H1 (cell line): ENCODE measurements at places on chromosomes 6 and 20.

DNA sequence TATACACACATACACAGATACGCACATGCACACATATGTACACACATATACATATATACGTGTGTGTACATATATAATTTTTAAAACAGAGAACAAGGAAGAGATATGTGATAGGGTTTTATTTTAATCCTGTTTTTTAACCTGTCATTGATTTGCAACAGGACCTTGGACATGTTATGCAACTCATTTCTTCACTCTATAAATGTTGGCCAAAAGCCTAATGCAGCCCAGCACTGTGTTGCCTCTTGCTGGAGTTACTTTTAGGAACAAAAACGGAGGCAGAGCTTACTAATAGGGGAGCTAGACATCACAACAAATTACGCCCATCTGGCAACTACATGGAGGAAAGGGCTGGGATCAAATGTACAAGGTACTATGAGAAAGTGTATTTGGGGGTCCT lies 179.9 kb upstream of the TAB2 start:
- H3K36me3 ChIP-seq: no peaks in the 10 kb centered on the region; the same call in 1 of the 2 replicates
- no peaks in the 10 kb centered on the region for H3K27me3 ChIP-seq
- no peaks in the 10 kb centered on the region for H3K4me1 ChIP-seq
- no peak overlapping the region for H3K4me3 ChIP-seq
- H3K27ac ChIP-seq: no peak overlapping the region
- no peak for DNase-seq

DNA sequence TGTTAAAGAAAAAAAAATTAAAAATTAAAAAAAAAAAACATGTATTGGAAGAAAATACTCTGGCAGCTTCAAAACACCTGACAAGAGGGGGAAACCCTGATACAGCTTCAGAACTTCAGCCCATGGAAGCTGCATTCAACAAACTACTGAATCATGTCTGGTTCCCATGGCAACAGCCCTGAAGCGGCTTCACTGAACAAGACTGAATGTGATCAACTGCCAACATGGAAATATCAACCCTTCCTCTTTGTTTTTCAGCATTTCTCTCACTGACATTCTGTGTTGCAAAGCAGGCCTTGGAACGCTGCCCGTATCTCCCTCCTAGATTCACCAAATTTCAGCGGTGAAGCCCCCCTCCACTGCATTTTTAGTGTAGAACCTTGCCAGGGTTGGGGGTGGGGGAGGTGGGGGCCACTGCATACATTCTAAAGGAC lies 91.3 kb upstream of the SHLD1 start:
- H3K4me1 ChIP-seq: no peaks in the 10 kb centered on the region
- H3K27me3 ChIP-seq: no peaks in the 10 kb centered on the region
- H3K36me3 ChIP-seq: no peaks in the 10 kb centered on the region

DNA sequence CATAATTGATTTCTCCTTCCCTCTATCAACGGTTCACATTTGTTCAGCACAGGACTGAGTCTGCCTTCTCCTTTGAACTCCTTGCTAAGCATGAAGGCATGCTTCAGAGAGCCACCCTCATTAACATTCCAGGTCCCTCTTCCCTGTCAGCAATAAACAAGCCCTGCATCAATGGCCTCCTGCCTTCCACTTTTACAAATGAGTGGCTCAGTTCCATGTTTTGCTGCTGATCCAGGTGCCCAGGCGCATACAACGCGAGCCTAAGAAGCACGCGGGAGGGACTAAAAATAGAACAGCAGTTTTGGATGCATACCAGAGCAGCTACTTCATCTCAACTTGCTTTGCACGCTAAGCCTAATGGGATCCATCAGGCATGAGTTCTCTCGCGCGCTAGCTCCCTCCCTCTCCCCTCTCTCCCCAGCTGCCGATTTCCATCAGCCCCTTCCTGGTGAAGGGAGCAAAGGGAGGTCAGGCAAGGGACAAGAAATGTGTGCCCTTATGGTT lies 53.4 kb downstream of the TRAF3IP2 start:
- no peaks in the 10 kb centered on the region for H3K36me3 ChIP-seq
- no peak overlapping the region for H3K4me3 ChIP-seq
- no peak for DNase-seq
- H3K27me3 ChIP-seq: no peaks in the 10 kb centered on the region
- H3K27ac ChIP-seq: no peak overlapping the region

GRCh38 chr6:148521158-148521557 lies 178.5 kb downstream of the SASH1 start:
- peaks cover 4% of the 10 kb centered on the region; the same call in 1 of the 2 replicates for H3K36me3 ChIP-seq
- H3K4me3 ChIP-seq: no peak overlapping the region
- no peak for DNase-seq
- no peaks in the 10 kb centered on the region for H3K27me3 ChIP-seq
- no peak overlapping the region for H3K27ac ChIP-seq
- peaks cover 6% of the 10 kb centered on the region for H3K4me1 ChIP-seq

- H3K36me3 ChIP-seq: no peaks in the 10 kb centered on the region
- no peak for DNase-seq
- H3K4me3 ChIP-seq: no peak overlapping the region
- no peaks in the 10 kb centered on the region for H3K27me3 ChIP-seq
- no peak overlapping the region for H3K27ac ChIP-seq
- no peaks in the 10 kb centered on the region for H3K4me1 ChIP-seq
Observed at GRCh38 chr20:56285496-56285895, 37.0 kb downstream of the MC3R start.

- no peak within 1 kb of the TSS for H3K4me3 ChIP-seq
- peaks cover 8% of the 10 kb centered on the region; the same call in 1 of the 2 replicates for H3K36me3 ChIP-seq
- DNase-seq: no peak
- no peaks in the 10 kb centered on the region for H3K4me1 ChIP-seq
- no peaks in the 10 kb centered on the region for H3K27me3 ChIP-seq
Observed at GRCh38 chr20:56411759-56412472, at the start of gene CASS4. TSS of gene CASS4 (plus strand) at chr20:56412260. CDS start at chr20:56412459, 199 bp downstream.

DNA sequence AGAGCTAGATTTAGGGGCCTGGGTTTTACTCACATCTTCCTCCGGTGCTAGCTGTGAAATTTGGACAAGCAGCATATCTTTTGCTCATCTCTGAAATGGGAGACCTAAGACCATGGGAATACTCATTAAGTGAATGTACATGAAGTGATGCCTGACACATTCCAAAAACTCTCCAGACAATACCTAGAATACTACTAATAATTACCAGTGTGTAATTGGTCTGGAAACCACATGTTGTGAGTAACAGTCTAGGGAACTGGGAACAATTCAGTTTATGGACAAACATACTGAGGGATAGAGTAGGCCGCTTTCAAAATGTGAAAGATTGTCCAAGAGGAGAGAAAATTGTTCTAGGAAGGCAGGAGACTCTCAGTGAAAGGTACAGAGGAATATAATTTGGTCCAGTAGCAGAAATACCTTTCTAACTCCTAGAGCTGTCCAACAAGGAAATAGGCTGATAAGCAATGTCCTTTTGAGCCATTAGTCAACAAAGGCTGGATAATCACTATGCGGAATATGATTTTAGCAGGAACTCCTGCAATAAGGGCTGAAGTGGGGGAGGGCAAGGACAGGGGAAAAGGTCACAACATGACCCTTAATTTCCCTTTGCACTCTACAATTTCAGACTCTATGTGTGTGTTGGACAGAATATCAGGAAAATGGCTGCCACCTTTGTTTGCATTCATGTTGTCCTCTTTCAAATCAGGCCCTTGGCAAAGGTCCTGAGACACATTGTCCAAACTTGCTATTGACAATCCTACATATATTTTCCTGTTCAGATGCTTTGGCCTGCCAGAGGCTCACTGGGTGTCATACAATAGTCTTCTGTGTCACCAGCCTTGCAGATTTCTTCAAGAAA lies 315.4 kb downstream of the PLCB1 start:
- no peak for DNase-seq
- no peak overlapping the region for H3K4me3 ChIP-seq
- no peak overlapping the region for H3K27ac ChIP-seq
- no peaks in the 10 kb centered on the region for H3K27me3 ChIP-seq
- no peaks in the 10 kb centered on the region for H3K4me1 ChIP-seq

GRCh38 chr6:63066055-63066704 lies 145.1 kb upstream of the FKBP1C start:
- no peaks in the 10 kb centered on the region for H3K4me1 ChIP-seq
- no peaks in the 10 kb centered on the region for H3K27me3 ChIP-seq
- no peak for DNase-seq
- no peak overlapping the region for H3K27ac ChIP-seq
- no peak overlapping the region for H3K4me3 ChIP-seq

DNA sequence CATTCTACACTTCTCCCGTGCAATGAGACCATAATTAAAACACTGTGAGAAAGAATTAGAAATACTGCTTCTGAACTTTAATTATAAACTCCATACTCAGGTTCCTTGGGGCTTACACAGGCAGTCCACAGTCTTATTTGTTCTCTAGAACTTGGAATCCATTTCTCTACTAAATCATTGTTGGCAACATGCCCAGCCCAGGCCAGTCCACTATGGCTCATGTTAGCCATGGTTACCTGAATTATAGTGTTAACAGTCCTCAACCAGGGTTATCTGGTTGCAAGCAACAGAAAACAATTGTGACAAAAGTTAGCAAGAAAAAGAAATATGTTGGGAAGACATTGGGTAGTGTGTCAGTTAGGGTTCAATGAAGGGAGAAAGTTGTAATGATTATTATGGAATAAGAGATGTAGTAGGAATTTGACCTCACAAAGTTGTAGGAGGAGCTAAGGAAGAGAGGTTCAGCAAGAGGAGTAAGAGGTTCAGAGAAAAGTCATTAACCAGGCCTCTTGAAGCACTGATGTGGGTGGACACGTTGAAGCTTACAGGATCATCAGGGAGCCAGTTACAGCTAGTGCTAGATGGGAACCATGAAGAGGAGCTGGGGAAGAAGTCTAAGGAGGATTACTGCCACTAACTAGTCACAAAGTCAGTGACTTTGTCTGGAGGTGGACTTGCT lies 352.5 kb upstream of the PRND start:
- DNase-seq: no peak
- no peaks in the 10 kb centered on the region for H3K4me1 ChIP-seq
- H3K27ac ChIP-seq: no peak overlapping the region
- no peak overlapping the region for H3K4me3 ChIP-seq

GRCh38 chr6:73664701-73665100 lies 10.9 kb upstream of the SLC17A5 start:
- DNase-seq: no peak
- no peak overlapping the region for H3K4me3 ChIP-seq
- no peaks in the 10 kb centered on the region for H3K27me3 ChIP-seq
- H3K27ac ChIP-seq: no peak overlapping the region
- no peaks in the 10 kb centered on the region for H3K36me3 ChIP-seq

DNA sequence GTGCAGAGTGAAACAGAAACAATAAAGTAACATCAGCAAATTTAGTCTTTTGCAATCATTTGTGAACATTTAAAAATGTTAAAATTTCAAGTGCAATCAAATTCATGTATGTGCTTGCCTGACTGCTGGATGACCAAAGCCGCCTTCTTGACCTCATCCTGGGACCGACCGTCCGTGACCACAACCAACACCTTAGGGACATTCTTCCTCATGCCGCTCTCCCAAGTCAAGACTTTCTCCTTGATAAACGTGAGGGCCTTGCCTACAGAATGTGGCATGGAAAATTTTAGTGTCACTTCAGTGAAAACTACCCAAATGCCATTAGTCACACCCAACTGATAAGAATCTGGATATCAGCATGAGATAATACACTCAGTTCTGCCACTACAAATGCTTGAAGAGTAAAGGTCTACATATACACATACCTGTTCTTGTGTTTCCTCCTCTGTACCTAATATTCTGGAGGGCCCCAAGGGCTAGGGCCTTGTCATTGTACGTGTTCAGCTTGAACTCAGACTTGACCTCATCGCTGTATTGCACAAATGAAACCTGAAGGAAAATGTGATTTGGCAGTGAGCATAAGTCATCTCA lies 86.8 kb downstream of the COL12A1 start:
- H3K4me3 ChIP-seq: no peak overlapping the region
- no peaks in the 10 kb centered on the region for H3K27me3 ChIP-seq
- DNase-seq: no peak
- no peaks in the 10 kb centered on the region for H3K4me1 ChIP-seq
- H3K36me3 ChIP-seq: no peaks in the 10 kb centered on the region

DNA sequence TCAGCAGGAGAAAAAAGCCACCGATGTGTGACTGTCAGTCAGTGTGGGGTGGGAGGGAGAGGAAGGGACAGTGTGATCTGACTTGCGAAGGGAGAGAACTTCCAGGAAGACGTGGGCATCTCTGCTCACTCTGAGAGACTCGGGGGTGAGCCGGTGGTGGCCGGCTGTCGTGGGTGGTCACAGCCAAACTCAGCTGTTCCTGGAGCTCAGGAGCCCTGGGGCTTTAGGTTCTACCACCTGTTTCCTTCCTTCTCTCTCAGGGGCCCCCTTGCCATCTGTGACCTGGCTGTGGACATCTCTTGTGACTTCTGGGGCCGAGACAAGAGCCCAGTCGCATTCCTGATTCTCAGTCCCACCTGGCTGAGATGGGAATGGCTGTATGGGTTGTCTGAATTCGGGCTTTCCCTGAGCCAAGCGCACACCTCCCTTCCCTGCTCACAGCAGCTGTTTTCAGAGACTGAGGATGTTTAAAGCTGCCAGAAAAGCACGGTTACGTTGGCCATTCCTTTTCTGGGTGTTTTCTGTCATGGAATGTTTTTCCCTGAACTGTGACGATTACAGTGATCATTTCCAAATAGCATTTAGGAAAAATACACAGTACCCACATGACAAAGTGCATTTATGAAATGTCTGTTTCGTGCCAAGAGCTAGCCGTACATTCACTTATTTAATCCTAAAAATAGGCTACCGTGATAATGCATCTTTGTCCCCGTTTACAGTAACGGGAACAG lies 36.5 kb downstream of the SYNJ2 start:
- peaks cover 4% of the 10 kb centered on the region; the same call in 1 of the 2 replicates for H3K4me1 ChIP-seq
- no peaks in the 10 kb centered on the region for H3K27me3 ChIP-seq
- H3K27ac ChIP-seq: no peak overlapping the region
- H3K4me3 ChIP-seq: no peak overlapping the region
- no peaks in the 10 kb centered on the region for H3K36me3 ChIP-seq

DNA sequence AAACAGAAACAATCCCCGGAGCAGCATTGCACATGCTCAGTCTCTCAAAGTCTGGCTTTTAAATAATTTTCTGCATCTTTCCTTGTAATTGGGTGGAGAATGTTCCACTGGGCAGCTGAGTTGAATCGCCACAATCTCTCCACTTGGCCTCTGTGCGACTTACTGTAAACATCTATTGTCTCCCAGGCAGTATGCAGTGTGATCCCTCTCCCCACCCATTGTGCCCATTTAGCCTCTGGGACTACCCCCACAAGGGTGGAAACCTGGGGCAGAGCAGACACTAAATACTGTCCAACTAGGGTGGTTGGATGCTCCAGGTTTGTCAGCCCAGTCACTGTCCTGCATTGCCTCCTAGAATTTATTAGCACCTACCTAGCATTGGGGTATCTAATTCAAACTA lies 96.2 kb downstream of the JARID2 start:
- no peak overlapping the region for H3K27ac ChIP-seq
- no peak for DNase-seq
- H3K27me3 ChIP-seq: no peaks in the 10 kb centered on the region
- no peak overlapping the region for H3K4me3 ChIP-seq

DNA sequence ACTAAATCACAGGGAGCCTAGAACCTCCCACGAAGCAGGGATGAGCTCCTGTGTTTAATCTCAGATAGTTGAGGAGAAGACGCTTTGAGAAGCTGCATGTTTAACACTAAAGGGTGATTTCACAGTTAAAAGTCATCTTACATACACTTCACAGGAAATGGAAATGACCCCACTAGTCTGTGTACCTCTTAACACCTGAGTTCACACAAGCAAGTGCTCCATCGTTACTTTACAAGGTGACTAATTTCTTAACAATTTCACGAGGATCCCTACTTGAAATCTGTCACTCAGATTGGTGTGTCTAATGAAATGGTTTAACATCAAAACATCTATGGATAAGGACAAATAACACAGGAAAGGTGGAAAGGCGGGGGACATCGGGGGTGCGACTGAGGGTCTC lies 93.8 kb upstream of the RPS6KA2 start:
- no peak overlapping the region for H3K4me3 ChIP-seq
- no peak for DNase-seq
- no peaks in the 10 kb centered on the region for H3K36me3 ChIP-seq
